Regular cardiac myocyte (primary cell): ENCODE measurements at places on chromosomes 6 and 20. TPM values are rescaled to one million over a fixed set of nuclear protein-coding genes. Genes with fewer than 3 reads are reported as not detected.

TCF21 gene
- total RNA-seq: 8.2 and 8.5 TPM in 2 replicates

GRIK2 gene
- total RNA-seq: 0.38 and 1.1 TPM in 2 replicates

TAP2 gene
- 10.4 and 22.6 TPM in 2 replicates for total RNA-seq

KIF25 gene
- total RNA-seq: 0.38 and 2.0 TPM in 2 replicates

GJA1 gene
- 574 and 739 TPM in 2 replicates for total RNA-seq
